T-helper 2 cell treated with Interferon-gamma antibody and Interleukin-4, amounts not matched to agents 5 μg/mL and 100 μg/mL, for 36 hours (primary cell): ENCODE measurements at places on chromosomes 11 and 22.

- no peaks in the 10 kb centered on the region for H3K36me3 ChIP-seq
- peaks cover 42% of the 10 kb centered on the region for H3K27me3 ChIP-seq
- no peak overlapping the region for H3K4me3 ChIP-seq
Observed at GRCh38 chr11:72594493-72595291, 79.5 kb downstream of the PDE2A start.

- DNase-seq = no peak
- no peak overlapping the region for H3K4me3 ChIP-seq
- no peaks in the 10 kb centered on the region for H3K36me3 ChIP-seq
- no peak overlapping the region for H3K27ac ChIP-seq
- no peaks in the 10 kb centered on the region for H3K4me1 ChIP-seq
Observed at GRCh38 chr11:99333621-99334020, 312.9 kb downstream of the CNTN5 start.

- no peaks in the 10 kb centered on the region for H3K27me3 ChIP-seq
- no peak overlapping the region for H3K27ac ChIP-seq
- DNase-seq = no peak
Observed at GRCh38 chr11:10522276-10522675, 18.7 kb downstream of the RNF141 start.

DNA sequence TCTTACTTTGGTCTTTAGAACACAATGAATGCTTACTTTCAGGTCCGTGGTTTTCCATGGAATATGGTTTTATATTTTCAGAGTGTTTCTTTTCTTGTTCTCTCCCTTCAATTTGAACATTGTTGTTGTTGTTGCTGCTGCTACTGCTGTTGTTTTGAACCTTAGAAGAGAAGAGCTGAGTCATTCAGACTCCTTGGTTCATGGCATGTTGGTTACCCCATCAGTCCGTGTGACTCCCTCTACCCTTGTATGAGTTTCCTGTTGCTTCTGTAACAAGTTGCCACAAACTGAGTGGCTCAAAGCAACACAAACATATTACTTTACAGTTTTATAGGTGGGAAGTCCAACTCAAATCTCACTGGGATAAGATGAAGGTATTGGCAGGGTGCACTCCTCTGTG is 511.0 kb downstream of the INSC start:
- no peak overlapping the region for H3K4me3 ChIP-seq
- no peak for DNase-seq
- no peaks in the 10 kb centered on the region for H3K4me1 ChIP-seq
- H3K27ac ChIP-seq = no peak overlapping the region

DNA sequence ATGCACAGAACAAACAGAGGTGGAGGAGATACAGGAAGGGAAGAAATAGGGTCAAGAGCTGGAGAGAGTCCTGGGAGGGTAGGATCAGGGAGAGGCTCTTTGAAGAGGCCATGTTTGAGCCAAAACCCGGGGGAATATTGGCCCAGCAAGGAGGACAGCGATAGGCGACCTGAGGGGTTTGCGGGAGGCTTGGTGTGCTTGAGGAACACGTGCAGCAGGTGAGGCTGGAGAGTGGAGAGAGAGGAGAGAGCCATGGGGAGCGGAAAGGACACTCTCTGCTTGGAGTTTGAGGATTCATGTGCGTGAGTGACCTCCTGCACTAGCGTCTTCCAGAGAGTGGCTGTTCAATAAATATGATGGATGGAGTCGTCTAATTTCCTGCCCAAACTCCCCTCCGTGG is 4.7 kb upstream of the B3GAT1 start:
- no peak for DNase-seq
- H3K27me3 ChIP-seq = peaks cover 41% of the 10 kb centered on the region
- H3K4me1 ChIP-seq = peaks cover 7% of the 10 kb centered on the region
- H3K36me3 ChIP-seq = no peaks in the 10 kb centered on the region
- no peak overlapping the region for H3K4me3 ChIP-seq

- peaks cover 3% of the 10 kb centered on the region for H3K4me1 ChIP-seq
- peaks cover 14% of the 10 kb centered on the region for H3K36me3 ChIP-seq
- no peak for DNase-seq
Observed at GRCh38 chr11:113730887-113731726, 25.0 kb upstream of the TMPRSS5 start.
